Left cardiac atrium (tissue), 4 donors: ENCODE measurements at places on chromosomes 6 and 20. TPM values are rescaled to one million over a fixed set of nuclear protein-coding genes. Genes with fewer than 3 reads are reported as not detected.

NMBR gene
- total RNA-seq: not detected

TOP1 gene
- total RNA-seq: 30.4 TPM

SLC22A7 gene
- not detected for total RNA-seq

CLDN20 gene
- not detected for total RNA-seq

- peak; percentile 34 for DNase-seq
These were observed 38.0 kb downstream of the TMEM170B start for GRCh38 chr6:11575408-11576033.

DNA sequence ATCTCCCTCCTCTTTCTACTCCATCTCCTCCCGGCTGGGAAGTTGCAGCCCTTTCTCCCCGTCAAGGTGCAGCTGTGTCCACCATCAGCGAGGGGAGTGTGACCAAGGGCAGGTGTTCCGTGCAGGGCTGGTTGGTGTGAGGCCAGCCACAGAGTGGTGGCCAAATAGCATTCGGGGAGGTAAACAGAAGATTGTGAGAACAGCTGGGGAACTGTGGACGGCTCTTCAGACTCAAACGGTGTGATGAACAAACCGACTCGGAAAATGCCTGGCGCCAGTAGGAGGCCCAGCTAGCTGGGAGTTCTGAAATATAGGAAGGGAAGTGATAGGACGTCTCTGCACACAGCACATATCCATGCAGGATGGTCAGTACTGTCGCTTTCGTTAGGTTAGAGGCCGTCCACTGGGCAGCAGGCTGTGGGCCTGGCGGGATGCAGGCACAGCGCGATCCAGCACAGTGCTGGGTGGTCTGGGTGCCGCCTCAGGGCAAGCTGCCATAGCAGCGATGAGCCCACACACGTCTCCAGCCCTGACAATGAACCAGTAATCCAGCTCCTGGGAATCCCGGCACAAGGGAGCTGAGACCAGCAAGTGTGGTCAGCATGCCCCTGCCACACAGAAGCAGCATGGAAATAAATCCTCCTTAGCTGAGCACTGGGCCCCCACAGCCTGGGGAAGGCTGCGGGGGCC, 258.1 kb downstream of the TAF4 start:
- no peak for DNase-seq

DNA sequence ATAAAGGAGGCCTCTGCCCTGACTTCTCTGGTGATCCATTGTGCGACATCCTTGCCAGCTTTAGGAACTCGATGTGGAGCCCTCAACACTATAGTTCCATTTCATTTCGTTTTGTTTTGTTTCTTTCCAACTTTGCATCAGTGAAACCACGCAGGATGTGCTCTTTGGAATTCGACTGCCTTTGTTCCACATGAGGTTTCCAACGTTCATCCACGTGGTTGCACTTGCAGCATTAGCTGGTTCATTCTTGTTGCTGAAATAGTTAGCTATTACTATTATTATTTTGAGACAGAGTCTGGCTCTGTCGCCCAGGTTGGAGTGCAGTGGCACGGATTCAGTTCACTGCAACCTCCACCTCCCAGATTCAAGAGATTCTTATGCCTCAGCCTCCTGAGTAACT, 61.3 kb upstream of the ZNFX1 start:
- no peak for DNase-seq

- DNase-seq: no peak
These were observed 621.5 kb downstream of the QKI start for GRCh38 chr6:164035900-164036485.

DNA sequence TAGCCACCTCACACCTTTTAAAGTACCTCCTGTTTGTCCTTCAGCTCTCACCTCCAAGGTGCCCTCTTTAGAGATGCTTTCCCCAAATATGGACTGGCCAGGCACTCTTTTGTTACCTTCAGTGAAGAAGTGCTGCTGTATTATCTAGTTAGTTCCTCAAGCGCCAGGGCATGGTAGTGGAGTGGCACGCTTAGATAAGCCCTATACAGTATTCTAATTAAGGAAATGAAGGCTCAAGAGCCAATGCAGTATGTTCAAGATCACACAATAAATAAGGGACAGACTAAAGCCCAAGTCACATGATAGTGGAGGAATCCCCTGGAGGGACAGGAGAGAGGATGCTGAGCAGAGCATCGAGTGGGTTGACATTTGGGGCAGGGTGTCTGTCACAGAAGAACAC, 28.5 kb upstream of the GFOD1 start:
- no peak for DNase-seq

DNA sequence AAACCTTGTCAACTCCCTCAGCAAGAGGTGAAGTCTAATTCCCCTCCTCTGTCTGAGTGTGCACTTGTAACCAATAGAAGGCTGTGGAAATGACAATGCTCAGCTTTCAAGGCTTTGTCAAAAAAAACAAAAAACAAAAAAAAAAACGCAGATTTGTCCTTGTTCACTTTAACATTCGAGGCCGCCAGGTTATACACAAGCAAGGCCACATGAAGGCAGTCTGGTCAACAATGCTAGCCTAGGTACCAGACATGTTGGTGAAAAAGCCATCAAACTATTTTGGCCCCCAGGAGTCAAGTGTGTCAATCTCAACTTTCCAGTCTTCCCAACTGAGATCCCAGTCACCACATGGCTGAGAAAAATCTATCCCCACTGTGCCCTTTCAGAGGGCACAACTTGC, 92.3 kb downstream of the CDK19 start:
- no peak for DNase-seq

DNA sequence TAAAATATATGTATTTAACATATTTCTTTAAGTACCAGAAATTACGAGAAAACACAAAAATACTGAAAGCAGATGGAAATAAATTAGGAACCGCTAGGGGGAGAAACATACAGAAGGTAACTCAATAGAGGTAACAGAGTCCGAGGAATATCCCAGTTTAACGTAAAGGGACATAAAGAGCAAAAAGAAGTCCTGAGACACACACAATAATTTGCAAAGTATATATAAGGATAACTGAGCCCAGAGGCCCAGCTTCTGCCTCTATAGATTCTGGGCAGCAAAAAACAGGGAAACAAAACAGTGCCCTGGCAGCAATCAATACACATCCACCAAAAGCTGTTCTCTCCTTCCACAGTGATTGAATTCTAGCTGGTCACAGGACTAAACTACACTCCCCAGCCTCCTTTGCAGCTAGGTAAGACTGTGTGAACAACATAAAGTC, 15.1 kb downstream of the TBC1D32 start:
- DNase-seq: no peak

GRCh38 chr6:157194643-157195042, 128.7 kb downstream of the TMEM242 start:
- no peak for DNase-seq
